IMR-90 (cell line): ENCODE measurements at places on chromosomes 5 and 9. TPM values are rescaled to one million over a fixed set of nuclear protein-coding genes. Genes with fewer than 3 reads are reported as not detected.

The ACTL7A gene
- polyA plus RNA-seq, result not detected in 2 replicates

The PCDHB10 gene
- polyA plus RNA-seq, result 0.19 and 0.22 TPM in 2 replicates

The FGF10 gene
- polyA plus RNA-seq, result not detected in 2 replicates

The ADRA1B gene
- polyA plus RNA-seq, result 1.5 and 1.6 TPM in 2 replicates

The NCBP1 gene
- polyA plus RNA-seq, result 14.3 and 17.8 TPM in 2 replicates

The DAPK1 gene
- polyA plus RNA-seq, result 0.01 and 0.03 TPM in 2 replicates

The CDKN2B-AS1 gene
- 0.70 and 1.0 TPM in 2 replicates for polyA plus RNA-seq

The ELOVL7 gene
- polyA plus RNA-seq, result not detected in 2 replicates
